DND-41 (cell line): ENCODE measurements at places on chromosomes 7 and 10.

GRCh38 chr7:156158693-156159092 is 346.4 kb upstream of the SHH start:
- no peaks in the 10 kb centered on the region for H3K4me1 ChIP-seq
- no peaks in the 10 kb centered on the region for H3K36me3 ChIP-seq
- H3K27me3 ChIP-seq, result no peaks in the 10 kb centered on the region
- no peak overlapping the region for H3K27ac ChIP-seq
- no peak for DNase-seq
- no peak overlapping the region for H3K4me3 ChIP-seq

DNA sequence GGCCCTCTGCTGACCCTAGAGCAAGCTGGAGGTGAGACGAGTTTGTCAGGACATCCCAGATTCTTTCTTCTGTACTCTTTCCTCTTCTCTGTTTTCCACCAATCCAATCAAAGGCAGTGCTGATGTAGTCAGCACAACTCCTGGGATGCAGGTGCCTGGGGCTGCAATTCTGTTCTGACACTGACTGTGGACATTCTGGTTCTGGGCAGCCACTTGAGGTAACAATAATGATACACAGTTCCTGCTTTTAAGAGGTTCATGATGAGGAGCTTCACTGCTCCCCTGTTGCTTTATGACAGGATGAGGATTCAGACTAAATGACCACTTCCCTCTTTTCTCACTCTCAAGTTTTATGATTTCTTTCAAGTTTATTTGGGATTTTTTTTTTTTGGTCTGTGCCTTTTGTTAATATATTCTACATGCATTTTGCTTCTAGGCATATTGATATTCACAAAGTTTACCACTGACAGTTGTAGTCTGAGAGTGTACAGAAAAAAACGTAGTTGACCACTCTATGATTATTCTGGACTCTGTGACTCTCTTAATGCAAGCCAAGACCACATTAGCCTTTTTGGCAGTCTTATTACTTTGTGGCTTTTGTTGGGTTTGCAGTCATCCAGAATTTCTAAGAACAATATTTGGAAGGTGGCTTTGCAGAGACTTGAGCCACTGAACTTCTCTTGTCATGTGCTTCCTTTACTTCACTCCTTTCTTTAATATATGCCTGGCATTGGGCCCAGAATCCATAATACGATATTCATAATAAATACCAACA is 247.6 kb downstream of the AUTS2 start:
- H3K36me3 ChIP-seq, result no peaks in the 10 kb centered on the region
- DNase-seq, result no peak
- H3K4me3 ChIP-seq, result no peak overlapping the region
- no peak overlapping the region for H3K27ac ChIP-seq

- no peaks in the 10 kb centered on the region for H3K27me3 ChIP-seq
- H3K4me3 ChIP-seq, result no peak overlapping the region
- no peak overlapping the region for H3K27ac ChIP-seq
- no peaks in the 10 kb centered on the region for H3K36me3 ChIP-seq
- H3K4me1 ChIP-seq, result no peaks in the 10 kb centered on the region
- DNase-seq, result no peak
Observed at GRCh38 chr7:70037171-70037933, 439.1 kb downstream of the AUTS2 start.

GRCh38 chr7:45898222-45898621 is 9.9 kb downstream of the IGFBP1 start:
- no peaks in the 10 kb centered on the region for H3K36me3 ChIP-seq
- no peak overlapping the region for H3K4me3 ChIP-seq
- no peaks in the 10 kb centered on the region for H3K4me1 ChIP-seq
- H3K27me3 ChIP-seq, result peaks cover 13% of the 10 kb centered on the region

- no peaks in the 10 kb centered on the region for H3K27me3 ChIP-seq
- H3K4me1 ChIP-seq, result no peaks in the 10 kb centered on the region
- no peak for DNase-seq
Observed at GRCh38 chr7:69862413-69863064, 264.3 kb downstream of the AUTS2 start.

DNA sequence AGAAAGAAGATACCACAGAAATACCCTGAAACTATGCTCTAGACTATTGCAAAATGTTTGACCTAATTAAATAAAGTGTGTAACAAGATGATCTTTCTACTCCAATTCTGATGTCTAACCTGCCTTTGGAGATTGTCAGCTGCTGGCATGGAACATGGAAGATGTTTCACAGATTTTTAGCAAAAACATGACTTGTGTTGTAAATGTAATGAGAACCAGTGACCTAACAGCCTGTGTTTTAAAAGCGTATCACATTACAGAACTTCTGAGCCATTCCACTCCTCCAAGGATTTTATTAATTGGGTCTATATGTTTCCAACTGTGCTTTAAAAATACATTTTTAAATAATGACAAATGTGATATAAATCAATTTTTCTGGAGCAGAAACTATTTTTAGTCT is 526.3 kb upstream of the SEMA3D start:
- H3K4me1 ChIP-seq, result no peaks in the 10 kb centered on the region
- no peak overlapping the region for H3K27ac ChIP-seq

DNA sequence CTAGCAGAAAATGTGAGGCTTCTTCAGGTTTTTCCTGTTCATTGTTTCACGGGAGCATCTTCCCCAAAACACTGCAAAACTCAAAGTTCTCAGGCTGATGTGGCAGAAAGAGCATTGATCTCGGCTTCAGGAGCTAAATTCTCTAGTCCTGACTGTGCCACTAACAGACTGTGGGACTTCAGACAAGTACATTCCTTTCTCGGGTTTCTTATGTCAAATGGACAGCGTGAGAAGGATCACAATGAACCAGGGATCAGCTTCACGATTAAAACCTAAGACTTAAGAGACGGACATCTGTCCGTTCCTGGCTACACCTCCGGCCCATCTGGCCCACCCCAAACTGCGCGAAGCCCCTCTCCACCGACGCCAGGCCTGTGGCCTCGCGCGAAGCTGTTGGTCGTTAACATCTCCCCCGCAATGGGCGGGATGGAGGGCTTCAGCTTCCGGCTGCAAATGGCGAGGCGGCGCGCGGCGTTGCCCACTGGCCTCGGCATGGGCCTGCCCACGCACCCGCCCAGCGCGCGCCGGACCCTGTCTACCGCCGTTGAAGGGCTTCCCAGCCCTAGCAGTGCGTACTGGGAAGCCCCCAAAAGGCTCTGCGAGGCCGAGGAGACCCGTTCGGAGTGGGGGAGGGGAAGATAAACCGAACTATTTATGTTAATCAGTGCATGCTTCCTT is 549 bp upstream of the DDX50 start:
- H3K4me3 ChIP-seq, result peak overlapping the region; percentile 69
- peak overlapping the region; percentile 94 for H3K27ac ChIP-seq
- no peak for DNase-seq
- no peaks in the 10 kb centered on the region for H3K27me3 ChIP-seq
- peaks cover 38% of the 10 kb centered on the region for H3K4me1 ChIP-seq
- H3K36me3 ChIP-seq, result peaks cover 3% of the 10 kb centered on the region; the same call in 1 of the 2 replicates

DNA sequence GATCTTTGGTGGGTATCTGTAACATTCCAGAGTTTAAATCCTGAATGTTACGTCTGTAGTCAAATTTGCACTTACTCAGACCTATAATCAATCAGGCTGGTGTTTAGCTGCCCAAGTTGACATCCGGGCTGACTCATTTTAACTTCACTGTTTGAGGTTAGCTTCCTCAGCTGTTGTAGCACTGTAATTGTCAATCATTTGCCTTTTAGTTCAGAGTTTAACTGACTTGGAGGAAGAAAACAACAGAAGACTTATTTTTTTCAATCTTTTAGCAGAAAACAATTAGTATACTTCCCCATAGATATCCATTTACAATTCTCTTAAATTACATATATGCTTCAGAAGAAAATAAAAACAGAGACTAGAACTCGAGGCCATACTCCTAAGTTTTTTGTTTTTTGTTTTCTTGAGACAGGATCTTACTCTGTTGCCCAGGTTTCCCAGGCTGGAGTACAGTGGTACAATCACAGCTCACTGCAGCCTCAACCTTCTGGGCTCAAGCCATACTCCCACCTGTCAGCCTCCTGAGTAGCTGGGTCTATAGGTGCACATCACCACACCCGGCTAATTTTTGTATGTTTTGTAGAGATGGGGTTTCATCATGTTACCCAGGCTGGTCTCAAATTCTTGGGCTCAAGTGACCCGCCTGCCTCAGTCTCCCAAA is 38.5 kb upstream of the LRRC17 start:
- no peaks in the 10 kb centered on the region for H3K4me1 ChIP-seq
- no peak for DNase-seq
- no peak overlapping the region for H3K27ac ChIP-seq
- H3K27me3 ChIP-seq, result peaks cover 10% of the 10 kb centered on the region
- H3K36me3 ChIP-seq, result no peaks in the 10 kb centered on the region
- no peak overlapping the region for H3K4me3 ChIP-seq

DNA sequence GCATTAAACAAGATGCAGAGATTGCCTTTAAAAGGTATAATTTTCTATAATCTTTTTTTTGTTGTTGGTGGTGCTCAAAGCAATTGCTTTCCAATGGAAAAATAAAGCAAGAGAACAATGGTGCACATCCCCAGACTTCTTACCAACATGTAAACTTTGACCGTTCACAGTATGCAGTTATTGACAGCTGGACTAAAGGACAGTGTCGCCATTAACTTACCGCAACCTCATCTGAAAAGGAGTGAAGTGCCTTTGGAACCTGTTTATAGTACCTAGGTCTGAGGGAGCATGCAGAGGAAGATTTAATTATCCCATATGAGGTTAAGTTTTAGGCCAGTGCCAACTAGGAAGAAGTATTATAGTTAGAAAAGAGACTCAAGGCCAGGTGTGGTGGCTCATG is 654.5 kb downstream of the PARD3 start:
- no peak overlapping the region for H3K27ac ChIP-seq
- H3K27me3 ChIP-seq, result no peaks in the 10 kb centered on the region
- no peaks in the 10 kb centered on the region for H3K36me3 ChIP-seq
- H3K4me1 ChIP-seq, result peaks cover 8% of the 10 kb centered on the region

DNA sequence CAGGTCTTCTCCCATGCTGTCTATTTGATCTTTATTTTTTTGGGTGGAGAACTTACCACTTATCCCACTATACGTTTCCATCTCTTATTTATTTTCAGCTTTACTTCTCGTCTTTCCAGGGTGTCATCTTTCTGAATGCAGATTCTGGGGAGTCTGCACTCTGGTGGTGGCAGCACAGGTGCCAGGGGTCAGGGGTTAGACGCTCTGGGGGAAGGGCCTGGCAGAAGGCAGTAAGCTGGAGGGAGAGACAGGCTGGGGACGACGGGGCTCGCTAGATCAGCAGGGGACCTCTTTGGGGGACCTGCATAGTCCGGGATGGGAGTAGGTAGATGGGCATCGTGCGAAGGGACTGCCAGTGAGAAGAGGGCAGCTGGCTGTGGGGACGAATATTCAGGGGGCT is 22.3 kb downstream of the CHST12 start:
- no peak for DNase-seq
- H3K36me3 ChIP-seq, result 0 out of 2 replicates have a peak, but pooled peaks cover 1% of the 10 kb centered on the region
- H3K4me1 ChIP-seq, result no peaks in the 10 kb centered on the region
- H3K27me3 ChIP-seq, result no peaks in the 10 kb centered on the region

- H3K4me1 ChIP-seq, result peaks cover 45% of the 10 kb centered on the region
- DNase-seq, result no peak
- H3K27me3 ChIP-seq, result no peaks in the 10 kb centered on the region
- peaks cover 36% of the 10 kb centered on the region for H3K36me3 ChIP-seq
- no peak overlapping the region for H3K4me3 ChIP-seq
Observed at GRCh38 chr7:87213252-87213651, 6.3 kb downstream of the TMEM243 start.

GRCh38 chr10:59830601-59831259 is 75.6 kb downstream of the CCDC6 start:
- peak; percentile 27 for DNase-seq
- no peak overlapping the region for H3K4me3 ChIP-seq
- H3K27ac ChIP-seq, result no peak overlapping the region
- peaks cover 42% of the 10 kb centered on the region for H3K36me3 ChIP-seq
- no peaks in the 10 kb centered on the region for H3K27me3 ChIP-seq

DNA sequence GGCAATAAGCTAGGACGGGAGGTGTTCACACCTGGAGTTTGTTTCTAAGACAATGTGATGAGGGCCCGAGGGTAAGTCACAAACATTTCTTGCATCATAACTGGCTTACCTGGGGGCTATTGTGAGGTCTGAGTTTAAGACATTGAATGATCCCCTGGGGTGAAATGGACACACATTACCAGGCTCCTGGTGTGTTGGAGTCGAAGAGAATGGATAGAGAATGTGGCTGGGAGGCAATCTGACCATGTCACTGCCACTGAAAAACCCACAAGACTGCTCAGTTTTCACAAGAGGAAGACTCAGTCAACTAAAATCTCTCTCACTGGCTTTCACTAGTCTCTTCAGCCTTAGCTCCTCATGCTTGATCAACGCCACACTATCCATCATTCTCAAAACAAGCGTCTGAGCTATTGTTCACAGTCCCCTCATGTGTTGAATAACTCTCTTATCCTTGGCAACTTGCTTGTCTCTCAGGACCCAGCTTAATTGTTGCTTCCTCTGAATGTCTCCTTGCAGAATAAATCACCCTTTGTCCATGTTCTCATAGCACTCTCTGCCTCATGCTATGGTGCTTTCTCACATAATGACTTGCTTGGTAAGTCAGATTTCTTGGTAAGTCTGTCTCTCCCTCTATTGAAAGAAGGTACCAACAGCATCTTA is at the start of gene C10orf120:
Gene C10orf120 (minus strand): TSS at position 51 of the 660 bp plus-strand sequence. CDS start 56 bp downstream, outside the sequence.
- H3K36me3 ChIP-seq, result no peaks in the 10 kb centered on the region
- no peak for DNase-seq
- no peak within 1 kb of the TSS for H3K27ac ChIP-seq
